ENCODE measurements at places on chromosomes 7 and 10.

- DNase-seq: no peak
These were observed 117.1 kb downstream of the EBF3 start for GRCh38 chr10:129846991-129847391.

- no peak for DNase-seq
These were observed 809.1 kb downstream of the SORCS1 start for GRCh38 chr10:106355450-106355849.

- no peak for DNase-seq
These were observed 113.3 kb downstream of the GLI3 start for GRCh38 chr7:42123716-42124115.

DNA sequence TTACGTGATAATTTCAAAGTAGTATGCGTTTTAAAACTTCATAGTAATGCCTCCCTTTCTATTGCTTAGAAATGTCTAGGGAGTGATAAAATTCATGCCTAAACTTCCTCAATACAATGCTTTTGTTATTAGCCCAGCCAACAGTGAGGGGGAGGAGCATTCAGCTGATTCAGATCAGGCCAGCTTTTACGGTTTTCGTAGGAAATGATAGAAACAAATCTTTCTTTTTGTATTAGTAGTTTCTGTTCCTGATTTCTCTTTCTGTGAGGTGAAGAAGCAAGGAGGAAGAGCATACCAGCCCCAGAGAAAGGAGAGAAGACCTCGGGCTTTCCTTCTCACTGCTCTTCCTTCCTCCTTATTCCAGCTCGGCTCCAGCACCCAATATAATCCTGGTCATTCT lies 35.2 kb upstream of the ITPRID1 start:
- no peak for DNase-seq
